ENCODE measurements at places on chromosomes 5 and 9. TPM values are rescaled to one million over a fixed set of nuclear protein-coding genes. Genes with fewer than 3 reads are reported as not detected.

GRCh38 chr5:111241696-111242095 is 17.5 kb downstream of the CAMK4 start:
- no peak for DNase-seq
- peaks cover 28% of the 10 kb centered on the region for H3K36me3 ChIP-seq
- H3K27ac ChIP-seq: no peak overlapping the region
- H3K4me3 ChIP-seq: no peak overlapping the region
- no peaks in the 10 kb centered on the region for H3K27me3 ChIP-seq
- H3K4me1 ChIP-seq: peaks cover 56% of the 10 kb centered on the region

DNA sequence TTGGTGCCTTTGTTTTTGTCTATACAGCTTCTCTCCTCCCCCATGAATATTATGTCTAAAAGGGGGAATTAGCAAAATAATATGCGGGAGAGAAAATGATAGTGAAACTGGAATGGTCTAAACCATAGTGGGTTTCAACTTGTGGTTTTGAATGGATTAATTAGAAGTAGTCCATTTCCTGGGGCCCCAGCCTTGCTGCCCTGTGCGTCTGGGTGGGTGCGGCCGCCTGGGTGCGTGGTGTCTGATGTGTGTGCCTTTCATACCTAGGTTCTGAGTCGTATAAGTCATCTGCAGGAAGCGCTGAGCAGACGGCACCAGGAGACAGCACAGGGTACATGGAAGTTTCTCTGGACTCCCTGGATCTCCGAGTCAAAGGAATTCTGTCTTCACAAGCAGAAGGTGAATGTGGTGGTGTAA is 120.0 kb upstream of the CACNA1B start:
- no peak overlapping the region for H3K4me3 ChIP-seq
- peak overlapping the region; percentile 48 for H3K27ac ChIP-seq
- peaks cover 88% of the 10 kb centered on the region for H3K36me3 ChIP-seq
- DNase-seq: peak; percentile 64
- peaks cover 28% of the 10 kb centered on the region for H3K4me1 ChIP-seq

- no peaks in the 10 kb centered on the region for H3K4me1 ChIP-seq
- no peak overlapping the region for H3K4me3 ChIP-seq
- no peaks in the 10 kb centered on the region for H3K36me3 ChIP-seq
- no peaks in the 10 kb centered on the region for H3K27me3 ChIP-seq
- DNase-seq: no peak
- H3K27ac ChIP-seq: no peak overlapping the region
Measured at GRCh38 chr5:21419383-21419782, 1431.4 kb upstream of the CDH18 start.

- H3K27ac ChIP-seq: peak overlapping the region; percentile 90
- H3K4me3 ChIP-seq: peak overlapping the region; percentile 35
- peaks cover 35% of the 10 kb centered on the region for H3K4me1 ChIP-seq
- H3K27me3 ChIP-seq: no peaks in the 10 kb centered on the region
Measured at GRCh38 chr9:129944506-129945116, 98.4 kb downstream of the FNBP1 start.

SLC9A3 gene
- 3.0 TPM for total RNA-seq

DNA sequence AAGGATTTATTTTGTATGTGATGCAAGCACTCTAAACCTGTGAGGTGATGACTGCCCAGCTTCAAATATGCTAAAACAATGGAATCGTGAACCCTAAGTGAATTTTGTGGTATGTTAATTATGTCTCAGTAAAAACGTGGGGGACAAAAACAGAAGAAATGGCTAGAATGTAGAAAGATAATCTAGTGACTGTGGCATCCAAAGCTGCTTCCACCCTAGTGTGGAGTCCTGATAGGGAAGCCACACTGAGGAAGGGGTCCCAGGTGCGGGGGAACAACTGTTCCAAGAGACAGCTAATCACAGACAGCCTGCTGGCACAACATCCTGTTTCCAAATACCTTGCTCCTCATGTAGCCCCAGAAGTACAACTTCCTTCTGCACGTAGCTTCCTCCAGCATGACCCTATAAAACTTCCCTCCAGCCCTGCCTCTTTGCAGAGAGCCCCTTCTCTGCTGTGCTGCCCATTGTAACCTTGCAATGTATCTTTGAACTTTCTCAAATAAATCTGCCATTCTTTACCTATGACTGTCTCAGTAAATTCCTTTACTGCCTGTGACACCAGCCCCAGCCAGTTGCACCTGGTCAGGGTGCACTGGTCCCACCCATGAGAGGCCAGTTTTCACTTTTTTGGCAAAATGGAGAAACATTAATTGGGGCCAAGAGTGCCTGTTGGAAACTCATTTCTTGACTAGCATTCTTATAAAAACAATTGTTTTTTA is 4.9 kb downstream of the GMCL2 start:
- H3K36me3 ChIP-seq: no peaks in the 10 kb centered on the region
- H3K27ac ChIP-seq: no peak overlapping the region
- DNase-seq: no peak

DNA sequence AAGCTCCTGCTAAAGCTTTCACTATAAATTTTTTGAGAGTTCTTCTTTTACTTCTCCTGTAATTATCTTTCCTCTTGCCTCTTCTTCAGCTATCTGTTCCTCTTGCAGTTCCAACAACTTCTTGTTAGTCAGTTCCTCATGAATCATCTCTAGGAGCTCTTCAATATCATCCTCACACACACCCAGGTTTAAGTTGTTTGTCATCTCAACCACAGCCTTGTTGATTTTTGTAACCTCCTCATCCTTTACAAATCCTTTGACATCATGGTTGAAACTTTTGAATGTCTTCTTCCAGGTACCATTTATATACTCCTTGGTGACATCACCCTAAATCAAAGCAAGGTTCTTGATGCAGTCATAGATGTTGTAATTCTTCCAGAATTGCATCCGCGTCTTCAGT is 106.3 kb upstream of the MAMDC2 start:
- no peaks in the 10 kb centered on the region for H3K36me3 ChIP-seq
- H3K4me1 ChIP-seq: no peaks in the 10 kb centered on the region
- DNase-seq: no peak
- peaks cover 13% of the 10 kb centered on the region for H3K27me3 ChIP-seq

DNA sequence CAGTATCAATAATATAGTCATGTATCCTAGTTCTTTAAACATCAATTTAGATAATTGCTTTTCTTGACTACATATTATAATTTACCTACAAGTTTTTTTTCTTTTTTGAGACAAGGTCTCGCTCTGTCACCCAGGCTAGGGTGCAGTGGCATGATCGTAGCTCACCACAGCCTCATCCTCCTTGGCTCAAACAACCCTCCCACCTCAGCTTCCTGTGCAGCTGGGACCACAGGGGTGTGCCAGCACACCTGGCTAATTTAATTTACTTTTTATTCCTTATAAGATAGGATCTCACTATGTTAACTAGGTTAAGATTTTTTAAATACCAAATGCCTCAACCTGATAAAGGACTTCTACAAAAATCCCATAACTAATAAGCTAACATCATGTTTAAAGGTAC is 21.1 kb downstream of the UIMC1 start:
- peaks cover 17% of the 10 kb centered on the region for H3K4me1 ChIP-seq
- H3K27me3 ChIP-seq: no peaks in the 10 kb centered on the region
- DNase-seq: peak; percentile 76
- no peak overlapping the region for H3K4me3 ChIP-seq
- H3K27ac ChIP-seq: no peak overlapping the region
- peaks cover 20% of the 10 kb centered on the region for H3K36me3 ChIP-seq

DNA sequence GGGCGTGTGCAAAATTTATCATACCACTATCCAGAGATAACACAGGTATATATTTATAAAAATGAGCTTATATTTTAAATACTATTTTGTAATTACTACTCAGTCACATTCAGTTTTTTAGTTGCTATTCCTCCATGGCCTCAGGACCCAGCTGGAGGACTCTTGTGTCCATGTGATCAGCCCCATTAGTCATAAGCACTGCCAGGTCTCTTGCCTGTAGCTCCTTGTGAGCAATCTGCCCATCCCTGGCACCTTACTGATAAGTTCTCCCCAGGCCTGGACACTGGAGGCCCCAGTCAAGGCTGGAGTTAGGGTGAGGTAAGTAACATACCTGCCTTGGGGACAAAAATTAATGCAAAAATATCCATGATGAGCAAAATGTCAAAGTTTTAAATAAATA is 29.5 kb upstream of the ADRB2 start:
- H3K4me1 ChIP-seq: peaks cover 20% of the 10 kb centered on the region
- no peak overlapping the region for H3K27ac ChIP-seq
- no peak overlapping the region for H3K4me3 ChIP-seq
- peaks cover 17% of the 10 kb centered on the region for H3K27me3 ChIP-seq
- no peaks in the 10 kb centered on the region for H3K36me3 ChIP-seq

DNA sequence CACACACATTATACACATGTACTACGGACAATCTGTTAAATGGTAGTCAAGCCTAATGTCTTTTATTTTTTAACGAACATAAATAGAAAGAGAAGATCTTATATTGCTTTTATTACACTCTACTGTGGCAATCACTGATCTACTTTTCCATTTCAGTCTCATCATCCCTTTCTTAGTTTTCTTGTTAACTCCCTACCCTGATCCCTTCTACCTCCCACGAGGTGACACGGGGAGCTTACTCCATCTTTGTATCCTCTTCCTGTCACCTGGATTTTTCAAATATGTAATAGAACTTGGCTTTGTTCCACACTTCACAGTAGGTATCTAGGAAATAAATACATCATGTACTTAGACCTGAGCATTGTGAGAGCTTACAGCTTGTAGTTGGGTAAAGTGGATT is 211.0 kb downstream of the PIK3R1 start:
- H3K4me3 ChIP-seq: no peak overlapping the region
- H3K27ac ChIP-seq: no peak overlapping the region
- peaks cover 53% of the 10 kb centered on the region for H3K4me1 ChIP-seq
- DNase-seq: no peak

DNA sequence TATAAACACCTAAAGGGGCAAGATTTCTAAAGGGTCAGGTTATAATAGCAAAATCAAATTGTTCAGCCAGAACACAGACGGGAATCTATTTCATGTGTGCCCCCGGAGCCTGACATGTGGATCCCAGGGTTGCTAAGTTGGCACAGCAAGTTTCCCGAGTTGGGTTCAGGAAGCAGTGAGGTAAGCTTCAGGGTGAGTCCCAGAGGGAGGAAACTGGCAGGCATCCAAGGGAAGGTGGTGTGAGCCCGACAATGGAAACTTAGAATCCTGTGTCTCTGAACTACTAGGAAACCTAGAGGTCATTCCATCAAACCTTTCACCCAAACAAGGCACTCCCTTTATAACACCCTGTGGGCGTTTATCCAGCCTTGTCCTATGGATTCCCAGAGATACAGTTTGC is 98.4 kb downstream of the ADRB2 start:
- H3K36me3 ChIP-seq: no peaks in the 10 kb centered on the region
- no peak overlapping the region for H3K4me3 ChIP-seq
- no peak overlapping the region for H3K27ac ChIP-seq
- H3K27me3 ChIP-seq: peaks cover 13% of the 10 kb centered on the region
- DNase-seq: no peak

GRCh38 chr5:135448791-135449507 is 1.8 kb upstream of the DCANP1 start:
- no peaks in the 10 kb centered on the region for H3K36me3 ChIP-seq
- H3K27me3 ChIP-seq: peaks cover 8% of the 10 kb centered on the region
- no peak overlapping the region for H3K4me3 ChIP-seq
- DNase-seq: no peak
- no peaks in the 10 kb centered on the region for H3K4me1 ChIP-seq

ARHGEF39 gene
- total RNA-seq: 10.8 TPM

CCL28 gene
- total RNA-seq: 7.4 TPM

GADD45G gene
- 19.8 TPM for total RNA-seq

DNA sequence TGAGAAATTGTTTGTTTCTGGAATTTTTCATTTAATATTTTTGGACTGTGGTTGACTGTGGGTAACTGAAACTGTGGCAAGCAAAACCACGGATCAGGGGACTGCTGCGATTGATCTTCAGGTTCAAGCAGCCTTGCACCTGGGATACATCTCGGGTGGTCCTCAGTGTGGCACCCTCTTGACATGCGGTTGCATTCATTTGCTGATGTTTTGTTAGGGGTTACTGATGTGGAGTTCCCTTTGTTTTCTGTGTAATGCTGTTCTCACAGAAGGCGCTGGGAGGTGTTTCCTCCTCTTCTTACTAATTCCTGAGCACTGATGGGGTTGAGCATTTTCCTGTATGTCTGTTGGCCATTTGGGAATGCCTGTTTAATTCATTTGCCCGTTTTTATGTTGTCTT is 60.4 kb downstream of the EHMT1 start:
- peaks cover 8% of the 10 kb centered on the region for H3K4me1 ChIP-seq
- peaks cover 8% of the 10 kb centered on the region for H3K36me3 ChIP-seq
- no peaks in the 10 kb centered on the region for H3K27me3 ChIP-seq
- H3K4me3 ChIP-seq: no peak overlapping the region
- no peak for DNase-seq

- no peaks in the 10 kb centered on the region for H3K27me3 ChIP-seq
- H3K4me3 ChIP-seq: no peak overlapping the region
- H3K27ac ChIP-seq: no peak overlapping the region
- no peak for DNase-seq
Measured at GRCh38 chr5:19301271-19301670, 686.7 kb downstream of the CDH18 start.

C8G gene
- 1.7 TPM for total RNA-seq

LMAN2 gene
- 105 TPM for total RNA-seq

DNA sequence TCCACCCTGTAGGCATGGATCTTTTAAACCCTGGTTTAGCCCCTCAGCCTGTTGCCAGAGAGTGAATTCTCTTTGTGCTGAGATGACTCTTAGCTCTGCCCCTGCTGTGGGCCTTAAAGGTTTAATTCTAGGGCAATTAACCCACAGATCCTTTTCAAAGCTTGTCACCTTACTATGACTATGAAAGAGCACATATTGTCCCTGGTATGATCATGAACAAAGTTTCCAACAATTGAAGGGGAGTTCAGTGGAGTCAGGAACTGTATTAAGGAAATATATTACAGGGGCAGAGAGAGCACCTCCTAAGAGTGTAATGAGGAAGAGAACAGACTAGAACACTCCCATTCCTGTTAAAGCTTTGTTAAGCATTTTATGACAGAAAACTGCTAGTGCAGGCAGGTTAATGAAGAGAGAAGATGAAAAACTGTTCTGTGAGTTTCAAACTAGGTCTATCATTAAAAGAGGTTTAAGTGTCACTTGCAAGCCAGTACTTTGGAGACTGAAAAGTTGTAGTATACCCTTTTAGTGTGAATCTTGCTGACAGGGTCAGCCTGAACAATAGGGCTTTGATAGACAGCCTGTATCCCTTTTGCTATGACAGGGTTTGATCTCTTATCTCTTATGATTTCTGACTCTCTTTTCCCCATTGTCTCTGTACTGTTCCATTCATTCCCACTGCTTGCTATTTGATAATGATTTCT is 104.2 kb upstream of the ELL2 start:
- H3K4me3 ChIP-seq: peak overlapping the region; percentile 37
- H3K4me1 ChIP-seq: peaks cover 50% of the 10 kb centered on the region
- DNase-seq: peak; percentile 55
- peak overlapping the region; percentile 93 for H3K27ac ChIP-seq

FAM13B gene
- total RNA-seq: 15.1 TPM

DNA sequence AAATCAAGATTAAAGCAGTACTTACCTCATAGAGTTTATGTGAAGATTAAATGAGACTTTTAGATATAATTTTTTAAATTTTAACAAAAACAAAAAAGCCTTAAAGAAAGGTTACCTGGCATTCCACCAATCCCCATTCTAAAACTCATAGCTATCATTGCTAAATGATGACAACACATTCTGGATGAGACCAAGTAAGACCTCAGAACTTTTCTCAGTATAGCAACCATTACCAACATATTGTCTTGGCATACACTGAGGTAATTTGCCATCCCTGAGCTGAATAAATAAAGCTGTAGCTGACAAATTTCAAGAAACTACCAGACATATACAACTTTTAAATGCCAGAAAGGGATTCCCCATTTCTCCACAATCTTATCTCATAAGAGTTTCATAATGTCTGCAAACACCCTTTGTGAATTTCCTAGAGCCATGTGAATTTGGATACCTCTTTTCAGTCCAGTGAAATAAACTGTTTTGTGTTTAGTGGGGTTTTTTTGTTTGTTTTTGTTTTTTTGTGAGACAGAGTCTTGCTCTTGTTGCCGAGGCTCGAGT is 29.5 kb downstream of the RANBP3L start:
- no peaks in the 10 kb centered on the region for H3K36me3 ChIP-seq
- H3K4me1 ChIP-seq: no peaks in the 10 kb centered on the region
- H3K4me3 ChIP-seq: no peak overlapping the region
- DNase-seq: no peak

TAF11L11 gene
- not detected for total RNA-seq

Data from activated CD4-positive, alpha-beta T cell treated with anti-CD3 and anti-CD28 coated beads, Interleukin-2, amount 10 ng/mL, durations not matched to agents 24 days and 14 days (primary cell).